Activated CD8-positive, alpha-beta memory T cell treated with anti-CD3 and anti-CD28 coated beads, Interleukin-2, amount 50 U/mL, for 4 hours (primary cell): ENCODE measurements at places on chromosomes 5 and 9.

GRCh38 chr5:51685419-51685818, 302.2 kb downstream of the ISL1 start:
- no peak for DNase-seq

- DNase-seq = no peak
These were observed 1991.3 kb upstream of the C9orf72 start for GRCh38 chr9:29564564-29564963.

GRCh38 chr5:172659909-172660628, 19.0 kb downstream of the NEURL1B start:
- no peak for DNase-seq

DNA sequence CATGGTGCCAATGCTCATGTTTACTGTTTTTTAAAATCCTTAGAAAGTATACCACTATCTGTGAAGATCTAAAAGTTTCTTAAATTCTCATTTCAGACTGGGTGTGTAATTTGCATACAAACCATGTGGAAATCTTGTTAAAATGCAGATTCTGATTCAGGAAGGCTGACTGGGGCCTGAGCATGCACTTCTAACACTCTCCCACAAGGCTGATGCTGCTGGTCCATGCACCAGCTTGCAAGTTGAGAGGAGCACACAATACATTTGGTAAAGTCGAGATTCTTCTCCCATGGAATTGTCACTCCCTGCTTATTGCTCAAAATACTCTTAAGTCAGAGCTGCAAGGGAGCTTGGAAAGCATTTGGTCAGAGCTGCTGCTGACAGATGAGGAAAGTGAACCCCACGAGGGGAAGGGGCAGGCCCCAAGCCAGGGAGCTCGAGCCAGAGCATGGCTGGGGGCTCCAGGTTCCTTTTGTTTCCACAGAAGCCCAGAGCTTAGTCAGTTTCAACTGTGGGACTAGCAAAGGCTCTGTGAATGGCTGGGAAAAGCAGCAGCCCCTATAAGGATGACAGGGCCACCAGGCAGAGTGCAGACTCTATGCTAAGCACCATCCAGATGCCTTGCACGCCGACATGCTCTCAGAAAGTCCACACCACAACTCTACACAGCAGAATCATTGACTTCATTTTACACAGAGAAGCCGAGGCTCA, 93.5 kb upstream of the HAND1 start:
- DNase-seq = no peak

- DNase-seq = peak; percentile 19
These were observed at the start of gene ARHGEF28 for GRCh38 chr5:73625944-73626811. Gene ARHGEF28 (plus strand): TSS chr5:73626196. CDS start chr5:73684852, 58,656 bp downstream.

GRCh38 chr9:125146247-125146646, 2.9 kb upstream of the SCAI start:
- no peak for DNase-seq

DNA sequence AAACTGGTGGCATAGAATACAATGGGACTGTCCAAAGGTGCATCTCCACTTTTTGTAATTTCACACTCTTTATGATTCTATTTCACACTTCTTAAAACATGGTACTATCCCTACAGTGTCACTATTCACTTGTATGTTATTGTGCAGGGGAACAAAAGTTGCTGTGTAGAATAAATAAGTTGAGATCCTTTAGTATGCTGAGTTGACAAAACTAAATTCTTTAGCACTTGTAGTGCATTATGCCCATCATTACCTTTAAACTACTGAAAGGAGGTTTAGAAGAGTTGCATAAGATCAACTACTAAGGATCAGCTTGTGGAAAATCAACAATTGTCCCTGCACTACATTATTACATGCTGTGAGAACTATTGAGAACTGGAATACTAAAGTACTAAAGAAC, 1380.9 kb downstream of the PTPRD start:
- no peak for DNase-seq

DNA sequence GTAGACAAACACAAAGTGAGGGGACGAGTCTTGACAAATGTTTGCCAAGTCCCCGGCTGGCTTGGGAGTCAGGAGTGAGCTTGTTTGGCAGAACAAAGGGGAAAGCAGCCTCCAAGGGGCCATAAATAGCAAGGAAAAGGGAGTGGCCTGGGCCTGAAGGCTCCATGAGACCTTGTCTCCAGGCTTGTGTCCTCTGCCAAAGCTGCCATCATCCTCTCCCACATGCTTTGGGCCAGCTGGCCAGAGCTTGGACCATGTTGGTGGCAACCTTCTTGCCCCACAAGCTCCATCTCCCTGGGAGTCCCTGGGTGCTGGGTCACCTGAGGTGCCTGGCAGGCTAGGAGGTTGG, 13.3 kb upstream of the PITX1 start:
- DNase-seq = no peak

DNA sequence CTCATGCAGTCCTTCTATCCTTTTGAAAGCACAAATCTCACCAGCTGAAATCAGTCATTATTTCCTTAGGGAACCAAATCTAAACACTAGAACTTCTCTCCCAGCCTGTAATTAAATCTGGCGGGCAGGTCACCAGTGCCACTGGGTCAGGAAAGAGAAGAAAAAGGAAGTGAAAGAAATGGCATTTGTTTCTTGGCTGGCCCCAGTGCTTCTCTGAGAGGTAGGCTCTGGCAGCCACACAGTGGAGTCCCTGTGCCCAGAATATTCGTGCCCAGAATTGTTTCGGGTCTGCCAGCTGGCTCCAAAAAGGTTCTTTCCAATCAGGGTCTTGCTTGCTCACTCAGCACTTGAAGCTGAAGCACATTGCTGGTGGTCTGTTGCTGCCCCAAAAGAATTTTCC, 133.9 kb upstream of the MTAP start:
- no peak for DNase-seq

DNA sequence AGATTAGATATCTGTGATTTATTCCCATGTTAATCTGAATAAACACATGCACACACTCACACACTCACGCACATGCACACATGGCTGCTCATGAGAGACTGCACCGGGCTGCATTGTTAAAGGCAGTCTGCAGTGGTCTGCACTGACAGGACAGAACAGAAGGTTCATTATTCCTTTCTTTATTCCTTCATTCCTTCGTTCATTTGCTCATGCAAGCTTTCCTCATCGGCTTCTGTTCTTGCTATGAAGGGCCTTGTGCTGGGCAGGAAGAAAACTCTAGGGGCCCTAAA, 41.4 kb upstream of the FSTL4 start:
- DNase-seq = no peak

DNA sequence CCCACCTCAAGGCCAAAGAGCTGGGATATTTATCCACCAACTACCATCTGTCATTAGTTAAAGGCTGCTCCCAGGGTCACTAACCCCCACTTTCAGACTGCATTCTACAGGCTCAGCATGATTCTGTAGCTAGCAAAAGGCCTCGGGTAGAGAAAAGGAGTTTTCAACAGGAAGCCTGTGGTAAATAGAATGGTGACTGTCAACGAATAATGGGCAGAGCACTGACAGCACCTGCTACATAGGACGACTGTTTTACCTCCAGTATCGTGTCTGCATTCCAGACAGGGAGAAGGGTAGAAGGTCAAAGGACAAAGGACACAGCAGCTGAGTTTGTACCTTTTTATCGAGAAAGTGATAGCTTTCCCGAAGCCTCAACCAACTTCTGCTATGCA, 20.3 kb downstream of the MFAP3 start:
- DNase-seq = no peak

DNA sequence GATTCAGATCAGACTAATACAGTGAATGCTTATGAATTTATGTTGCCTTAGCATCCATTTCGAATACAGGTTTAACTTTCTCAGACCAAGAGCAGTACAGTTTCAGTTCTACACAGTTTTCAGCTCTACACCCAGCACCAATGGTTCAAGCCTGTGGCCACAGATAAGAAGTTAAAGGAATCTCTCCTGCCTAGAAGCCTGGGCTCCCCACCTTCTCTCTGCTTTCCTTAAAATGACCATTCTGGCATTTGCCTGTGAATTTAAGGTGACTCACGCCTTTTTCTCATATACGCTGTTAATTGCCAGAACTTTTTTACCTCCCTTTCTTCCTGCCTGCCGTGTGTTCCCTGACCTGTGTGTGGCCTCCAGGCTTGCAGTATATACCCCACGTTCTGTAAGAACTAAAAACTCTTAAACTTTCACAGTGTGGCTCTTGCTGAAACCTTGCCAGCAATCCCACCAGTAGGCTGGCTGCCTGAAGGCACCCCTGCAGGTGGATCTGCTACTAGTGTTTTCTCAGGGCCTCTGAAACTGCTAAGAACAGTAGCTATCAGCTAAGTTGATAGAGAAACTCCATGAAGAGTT, 692.8 kb upstream of the CDH18 start:
- no peak for DNase-seq

GRCh38 chr5:150272531-150272930, 17.0 kb downstream of the CAMK2A start:
- DNase-seq = no peak

DNA sequence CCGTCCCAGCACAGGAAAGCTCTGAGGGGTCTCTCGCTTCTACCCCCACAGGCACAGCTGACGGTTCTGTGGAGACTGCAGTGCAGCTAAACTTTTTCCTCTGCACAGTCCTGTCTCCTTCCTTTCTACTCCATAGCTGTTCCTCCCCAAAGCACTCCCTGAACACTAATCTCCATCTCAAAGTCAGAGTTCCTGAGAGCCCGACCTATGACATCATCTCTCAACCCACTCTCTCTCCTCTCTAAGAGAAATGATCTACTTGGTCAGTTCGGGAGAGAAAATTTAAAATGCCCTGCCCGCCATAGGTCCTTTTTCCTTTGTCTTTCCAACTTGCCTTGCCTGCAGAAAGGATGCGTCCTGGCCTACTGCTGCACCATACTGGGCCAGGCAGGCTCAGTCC, 90.6 kb downstream of the FANCC start:
- no peak for DNase-seq

- DNase-seq = no peak
These were observed 12.5 kb upstream of the GADD45G start for GRCh38 chr9:89592213-89592815.

GRCh38 chr9:91896513-91897121, 53.4 kb downstream of the ROR2 start:
- no peak for DNase-seq

- no peak for DNase-seq
These were observed 187.6 kb downstream of the CETN3 start for GRCh38 chr5:90221951-90222350.

- DNase-seq = no peak
These were observed 153.5 kb upstream of the S1PR3 start for GRCh38 chr9:88837731-88838130.

DNA sequence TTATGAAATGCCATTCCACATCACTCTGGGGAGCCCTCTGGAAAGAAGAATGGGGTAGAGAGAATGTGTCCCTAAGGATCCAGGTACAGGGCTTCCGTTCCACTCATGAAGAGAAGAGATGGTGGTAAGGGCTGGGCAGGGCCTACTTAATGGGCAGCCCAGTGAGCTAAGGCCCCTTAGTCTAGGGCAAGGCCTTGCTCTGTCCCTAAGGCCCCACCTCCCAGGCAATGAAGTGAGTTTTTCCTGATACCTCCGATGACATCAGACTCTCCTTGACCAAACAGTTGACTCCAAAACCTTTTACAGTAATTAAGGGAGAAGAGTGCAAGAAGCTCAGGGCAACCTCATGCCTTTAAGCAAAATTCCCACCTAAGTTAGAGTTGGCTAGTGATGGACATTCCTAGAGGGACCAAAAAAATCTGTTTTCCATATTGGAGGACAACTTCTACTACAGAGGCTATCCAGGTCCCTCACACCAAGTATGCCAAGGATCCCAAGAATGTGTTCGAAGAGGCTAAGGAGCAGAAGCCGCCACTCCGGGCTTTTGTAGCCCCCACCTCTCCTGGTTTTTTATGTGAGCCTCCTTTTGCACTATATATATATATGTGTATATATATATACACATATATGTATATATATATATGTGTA, 5.9 kb downstream of the KLF9 start:
- no peak for DNase-seq

- no peak for DNase-seq
These were observed 102.9 kb downstream of the RAPGEF6 start for GRCh38 chr5:131532031-131532640.

GRCh38 chr5:18213666-18214065, 579.4 kb downstream of the TAF11L14 start:
- DNase-seq = no peak

GRCh38 chr5:139752506-139753473, 42.8 kb upstream of the PSD2 start:
- no peak for DNase-seq

DNA sequence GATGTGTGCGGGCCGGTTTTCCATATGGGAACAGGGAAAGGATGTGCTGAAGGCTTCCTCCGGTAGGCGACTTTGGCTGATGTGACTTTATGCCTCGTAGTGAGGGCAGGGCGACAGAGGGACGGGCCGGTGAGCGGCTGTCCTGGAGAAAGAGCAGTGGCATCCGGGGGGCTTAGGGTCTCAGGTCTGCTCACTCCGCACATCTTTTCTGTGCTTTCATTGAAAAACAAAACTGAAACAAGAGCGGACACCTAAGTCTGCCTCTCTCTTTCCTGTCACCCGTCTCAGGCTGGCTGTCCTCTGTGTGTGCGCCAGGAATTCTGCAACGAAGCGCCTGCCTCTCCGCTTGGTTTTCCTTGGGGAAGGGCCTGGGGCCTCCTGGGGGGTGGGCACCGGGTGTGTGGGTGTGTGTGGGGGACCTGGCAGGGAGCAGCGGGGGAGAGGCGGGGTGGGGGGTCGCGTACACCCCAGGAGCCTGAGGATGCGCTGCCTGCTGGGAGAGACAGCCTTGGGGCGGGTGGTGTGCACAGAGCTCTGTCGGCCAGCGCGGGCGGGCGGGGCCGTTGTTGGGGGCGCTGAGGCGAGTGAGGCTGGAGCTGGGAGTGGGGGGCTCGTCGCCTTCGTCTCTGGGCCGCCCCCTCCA, 580 bp upstream of the PRRX2 start:
- no peak for DNase-seq

GRCh38 chr5:139692679-139693308, 44.6 kb downstream of the CXXC5 start:
- DNase-seq = no peak

DNA sequence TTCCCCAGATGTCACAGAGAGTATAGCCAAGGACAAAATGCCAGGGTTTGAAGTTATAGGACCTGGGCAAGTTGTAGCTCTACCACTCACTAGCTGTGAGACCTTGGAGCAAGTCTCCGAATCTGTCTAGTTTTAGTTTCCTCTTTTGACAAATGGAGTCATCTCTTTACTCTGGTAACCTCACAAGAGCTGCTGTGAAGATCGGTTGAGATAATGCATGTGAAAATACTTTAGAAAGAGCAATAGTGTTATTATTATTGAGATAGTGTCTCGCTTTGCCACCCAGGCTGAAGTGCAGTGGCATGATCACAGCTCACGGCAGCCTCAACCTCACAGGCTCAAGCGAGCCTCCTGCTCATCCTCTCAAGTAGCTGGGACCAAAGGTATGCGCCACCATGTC, 117.9 kb upstream of the NR5A1 start:
- no peak for DNase-seq

GRCh38 chr5:133075572-133076536, 24.0 kb downstream of the HSPA4 start:
- DNase-seq = no peak
